ENCODE measurements at places on chromosomes 12 and 14. TPM values are rescaled to one million over a fixed set of nuclear protein-coding genes. Genes with fewer than 3 reads are reported as not detected.

Gene ATL1
- total RNA-seq = 1.3 TPM

Gene PLA2G1B
- total RNA-seq = not detected

Gene CLEC6A
- total RNA-seq = not detected

Gene RNF212B
- not detected for total RNA-seq

Gene TEX22
- total RNA-seq = 0.40 TPM

Gene FOXN4
- not detected for total RNA-seq

Gene PRB2
- not detected for total RNA-seq

Gene CYP46A1
- total RNA-seq = 0.52 TPM

Gene SSTR1
- 0.23 TPM for total RNA-seq

Gene TAS2R31
- total RNA-seq = 0.75 TPM

Gene LRRC10
- total RNA-seq = not detected

Gene SART3
- 165 TPM for total RNA-seq

Gene AEBP2
- 6.7 TPM for total RNA-seq

Gene KRT82
- total RNA-seq = 0.29 TPM

Gene BICDL1
- 5.8 TPM for total RNA-seq

Gene PCNX1
- 21.5 TPM for total RNA-seq

Gene FAR2
- total RNA-seq = 13.5 TPM

Measured in PC-3 (cell line).